ENCODE measurements at places on chromosomes 1 and 21.

DNA sequence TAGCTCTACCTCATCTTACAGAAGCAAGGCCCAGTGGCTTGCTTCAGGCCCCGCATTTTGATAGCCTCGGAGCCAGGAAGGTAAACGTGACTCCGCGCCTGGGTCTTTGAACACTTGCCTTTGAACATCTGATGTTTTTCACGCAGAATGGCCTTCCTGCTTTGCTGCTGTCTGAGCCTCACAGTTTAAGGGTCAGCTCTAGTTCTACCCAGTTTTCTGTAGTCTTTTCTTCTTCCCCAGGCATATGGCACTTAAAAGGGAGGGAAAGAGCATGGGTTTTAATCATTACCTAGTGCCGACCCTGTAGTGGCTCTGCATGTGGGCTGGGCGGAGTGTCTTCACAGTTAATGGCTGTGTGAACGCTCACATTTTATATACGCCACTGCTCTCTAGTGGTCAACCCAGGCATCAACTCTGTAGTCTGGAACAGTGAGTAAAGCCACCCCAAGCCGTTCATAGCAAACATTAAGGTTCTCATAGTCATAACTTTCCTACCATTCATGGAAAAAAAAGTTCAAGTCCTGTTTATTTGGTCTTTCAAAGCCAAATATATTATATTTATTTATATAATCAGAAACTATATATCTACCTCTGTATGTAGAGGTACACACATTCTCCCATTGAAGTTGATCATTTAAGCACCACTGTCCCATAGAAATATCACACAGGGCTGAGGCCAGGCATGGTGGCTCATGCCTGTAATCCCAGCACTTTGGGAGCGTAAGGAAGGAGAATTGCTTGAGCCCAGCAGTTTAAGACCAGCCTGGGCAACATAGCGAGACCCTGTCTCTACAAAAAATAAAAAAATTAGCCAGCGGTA lies 78.1 kb downstream of the IER5 start:
- DNase-seq: no peak

DNA sequence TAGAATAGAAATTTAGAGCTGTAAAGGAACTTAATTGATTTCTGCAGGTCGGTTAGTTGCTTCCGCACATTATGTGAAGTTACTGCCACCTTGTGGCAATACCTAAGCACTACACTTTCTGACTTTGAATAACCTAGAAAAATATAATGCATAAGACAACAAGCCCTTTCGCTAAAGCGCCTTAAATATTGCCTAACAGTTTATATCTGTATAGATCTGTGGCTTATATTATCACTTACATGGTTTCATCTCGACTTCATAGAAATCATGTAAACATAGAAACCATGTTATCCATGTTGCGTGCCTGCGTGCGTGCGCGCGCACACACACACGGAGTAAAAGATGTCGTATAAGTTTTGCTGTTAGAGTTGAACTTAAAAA lies 10.9 kb upstream of the IFI16 start:
- DNase-seq: peak; percentile 85

DNA sequence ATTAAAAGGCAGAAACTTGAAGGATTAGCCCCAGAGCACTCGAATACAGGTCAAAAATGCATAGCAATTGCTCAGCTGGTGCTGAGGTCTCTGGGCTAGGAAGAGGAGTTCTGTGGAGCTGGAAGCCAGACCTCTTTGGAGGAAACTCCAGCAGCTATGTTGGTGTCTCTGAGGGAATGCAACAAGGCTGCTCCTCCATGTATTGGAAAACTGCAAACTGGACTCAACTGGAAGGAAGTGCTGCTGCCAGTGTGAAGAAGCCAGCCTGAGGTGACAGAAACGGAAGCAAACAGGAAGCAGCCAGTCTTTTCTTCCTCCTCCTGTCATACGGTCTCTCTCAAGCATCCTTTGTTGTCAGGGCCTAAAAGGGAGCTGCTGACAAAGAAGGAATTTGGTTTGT lies 233.4 kb upstream of the FGGY start:
- no peak for DNase-seq

- no peak for DNase-seq
Measured at GRCh38 chr21:19523746-19524145, 1120.2 kb upstream of the TMPRSS15 start.

- no peak for DNase-seq
Measured at GRCh38 chr1:159239551-159240220, 35.0 kb downstream of the ACKR1 start.

GRCh38 chr1:234604495-234605398 lies 5.2 kb downstream of the IRF2BP2 start:
- DNase-seq: no peak
